DMS79 (cell line): ENCODE measurements at places on chromosomes 2 and 18.

DNA sequence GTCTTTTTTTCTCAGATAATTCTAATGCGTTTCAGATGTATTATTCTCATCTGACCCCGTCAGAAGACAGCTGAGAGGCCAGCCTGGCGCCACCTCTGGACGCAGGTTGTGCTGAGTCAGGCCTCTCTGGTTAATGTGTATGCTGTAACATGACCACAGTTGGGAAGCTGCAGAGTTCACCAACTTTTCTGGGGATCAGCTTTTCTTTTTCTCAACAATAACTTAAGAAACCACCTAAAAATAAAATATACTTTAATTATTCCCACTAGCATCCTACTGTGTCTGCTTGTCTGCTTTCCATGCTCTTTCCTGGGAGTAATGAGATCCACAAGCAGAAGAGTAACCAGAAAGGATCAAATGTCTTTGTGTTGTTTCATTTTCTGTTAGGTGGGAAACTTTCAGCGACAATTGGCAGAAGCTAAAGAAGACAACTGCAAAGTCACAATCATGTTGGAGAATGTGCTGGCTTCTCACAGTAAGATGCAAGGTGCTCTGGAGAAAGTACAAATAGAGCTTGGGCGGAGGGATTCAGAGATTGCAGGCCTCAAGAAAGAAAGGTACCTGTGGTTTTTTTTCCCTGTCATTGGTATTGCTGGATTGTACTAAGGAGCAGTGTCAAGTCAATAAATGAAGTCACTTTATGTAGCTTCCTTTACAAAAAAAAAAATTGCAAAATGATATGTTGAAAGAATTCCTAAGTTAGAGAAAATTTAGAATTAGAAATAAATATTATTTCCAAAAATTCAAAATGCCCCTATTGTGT is 79.8 kb downstream of the CCDC150 start:
- no peak for DNase-seq

DNA sequence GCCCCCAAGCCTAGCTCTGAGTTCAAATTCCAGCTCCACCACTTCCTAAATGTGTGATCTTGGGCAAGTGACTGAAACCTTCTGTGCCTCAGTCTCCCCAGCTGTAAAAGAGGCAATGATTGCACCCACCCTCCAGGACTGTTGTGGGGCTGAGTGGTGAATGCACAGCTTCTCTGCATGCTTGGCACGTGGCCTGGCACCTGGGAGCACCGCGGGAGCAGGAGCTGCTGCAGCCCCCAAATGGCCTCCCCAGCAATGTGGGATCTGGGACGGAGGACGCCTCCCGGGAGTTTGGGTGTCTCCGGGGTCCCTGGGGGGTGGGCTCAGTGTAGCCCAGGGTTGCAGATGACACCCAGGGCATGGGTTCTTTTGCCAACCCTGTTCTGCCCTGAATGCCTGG is 1.6 kb downstream of the KLHL30 start:
- no peak for DNase-seq

DNA sequence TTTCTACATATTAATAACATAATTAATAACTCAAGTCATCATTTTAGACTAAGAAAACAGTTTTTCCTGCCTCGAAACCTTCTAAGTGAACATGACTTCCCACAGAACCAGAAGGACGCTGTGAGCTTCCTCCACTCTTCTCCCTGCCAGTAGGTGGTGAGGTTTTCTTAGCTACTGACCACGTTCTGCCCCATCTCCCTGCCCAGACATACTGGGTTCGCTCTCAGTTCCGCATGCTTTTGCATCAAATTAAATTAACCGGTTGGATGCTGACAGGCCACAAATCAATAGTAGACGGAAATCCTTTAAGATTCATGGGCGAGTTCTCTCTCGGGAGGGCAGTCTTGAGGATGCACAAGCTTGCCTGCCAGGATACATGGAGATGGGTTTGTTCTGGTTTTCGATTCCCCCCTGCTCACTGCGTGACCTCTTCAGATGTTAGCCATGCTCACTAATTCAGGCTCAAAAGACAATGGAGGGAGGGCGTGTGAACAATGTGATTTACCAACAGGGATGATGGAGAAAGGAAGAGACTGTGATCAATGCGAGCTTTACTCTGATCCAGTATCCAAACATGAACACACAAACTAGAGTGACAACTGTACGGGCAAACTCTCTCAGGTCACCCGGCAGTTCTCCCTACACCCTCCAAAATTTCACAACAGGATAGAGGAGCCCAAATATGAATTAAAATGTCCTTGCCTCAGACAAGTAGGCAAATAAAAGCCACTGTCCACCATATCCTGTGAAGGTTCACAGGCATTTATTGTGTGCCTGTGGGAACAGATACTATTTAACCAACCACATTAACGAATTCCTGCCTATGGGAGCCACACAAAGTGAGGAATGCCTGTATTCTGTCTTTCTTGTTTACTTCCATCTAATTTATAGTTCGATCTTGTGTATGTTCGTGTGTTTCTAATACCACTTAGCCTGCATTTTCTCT is 375.7 kb downstream of the EIPR1 start:
- peak; percentile 73 for DNase-seq

DNA sequence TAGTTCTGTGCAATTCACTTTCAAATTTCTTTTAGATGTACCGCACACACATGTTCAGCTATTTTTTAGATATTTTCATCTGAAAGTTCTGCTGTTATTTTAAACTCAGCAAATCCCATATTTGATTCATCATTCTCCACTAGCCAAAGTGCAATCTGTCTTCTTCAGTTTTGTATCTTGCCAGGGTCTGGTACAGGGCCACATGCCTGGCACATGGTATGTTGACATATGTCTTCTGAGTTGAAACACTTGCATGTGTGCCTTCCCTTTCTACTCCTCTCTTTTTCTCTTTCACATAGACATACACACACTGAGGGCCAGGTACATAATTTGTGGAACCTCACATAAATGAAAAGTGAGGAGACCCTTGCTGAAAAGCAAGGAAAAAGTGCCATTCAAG is 25.7 kb upstream of the SESTD1 start:
- no peak for DNase-seq

GRCh38 chr2:235832941-235833340 is 335.2 kb downstream of the GBX2 start:
- no peak for DNase-seq

DNA sequence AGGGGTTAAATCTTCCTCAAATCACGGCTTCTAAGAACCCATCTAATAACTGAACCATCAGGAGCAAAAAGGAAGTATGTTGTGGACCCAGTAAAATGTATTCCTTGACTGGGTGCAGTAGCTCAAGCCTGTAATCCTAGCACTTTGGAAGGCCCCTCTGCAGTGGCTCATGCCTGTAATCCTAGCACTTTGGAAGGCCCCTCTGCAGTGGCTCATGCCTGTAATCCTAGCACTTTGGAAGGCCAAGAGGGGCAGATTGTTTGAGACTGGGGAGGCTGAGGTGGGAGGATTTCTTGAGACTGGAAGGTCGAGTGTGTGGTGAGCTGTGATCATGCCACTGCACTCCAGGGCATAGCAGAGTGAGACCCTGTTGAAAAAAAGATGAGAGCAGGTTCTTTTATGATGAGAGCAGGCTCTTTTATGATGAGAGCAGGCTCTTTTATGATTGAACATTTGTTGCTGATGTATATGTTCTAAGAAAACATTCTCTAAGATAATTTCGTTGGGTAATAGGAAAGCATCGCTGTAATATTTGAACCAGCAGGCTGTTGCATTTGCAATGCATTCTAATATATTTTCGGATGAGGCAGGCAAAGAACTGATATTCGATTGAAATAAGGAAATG is 3.5 kb upstream of the PARD6G start:
- no peak for DNase-seq

DNA sequence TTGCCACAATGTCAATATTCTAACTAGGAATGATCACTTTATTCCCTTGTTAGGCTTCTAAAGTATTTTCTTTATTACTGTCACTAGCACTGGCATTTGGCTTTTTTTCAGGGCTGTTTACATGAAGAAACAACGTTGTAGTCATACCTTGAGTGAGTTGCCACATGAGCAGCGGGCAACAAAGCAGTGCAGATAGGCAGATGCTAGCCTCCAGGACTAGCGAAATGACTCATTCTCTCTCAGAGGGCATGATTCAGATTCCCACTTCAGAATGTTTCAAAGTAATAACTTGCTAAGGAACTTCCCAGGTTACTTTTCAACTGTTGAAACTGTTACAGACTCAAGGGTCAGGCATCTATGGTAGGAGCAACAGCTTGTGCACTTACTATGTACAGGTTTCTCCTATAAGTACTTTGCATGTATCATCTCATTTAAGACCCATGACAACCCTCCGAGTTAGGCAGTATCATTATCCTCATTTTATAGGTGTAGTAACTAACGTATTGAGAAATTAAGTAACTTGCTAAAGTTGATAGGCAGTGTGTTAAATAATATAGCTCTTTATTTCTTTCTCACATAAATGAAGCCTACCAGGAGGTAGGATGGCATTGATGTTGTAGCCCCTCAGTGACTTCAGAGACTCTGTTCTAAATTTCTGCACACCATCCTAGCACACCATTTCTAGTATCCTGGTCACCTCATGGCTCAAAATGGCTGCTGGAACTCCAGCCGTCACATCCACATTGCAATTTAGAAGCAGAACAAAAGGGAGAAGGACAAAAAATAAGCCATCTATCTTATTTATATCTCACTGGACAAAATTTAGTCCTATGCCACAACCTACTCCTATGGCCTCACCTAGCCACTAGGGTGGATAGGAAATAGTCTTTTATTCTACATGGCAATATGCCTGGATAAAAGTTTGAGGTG is 83.3 kb downstream of the ICOS start:
- no peak for DNase-seq
